ENCODE measurements at places on chromosomes 6 and 20.

- no peak for DNase-seq
Observed at GRCh38 chr20:5689463-5689862, 60.7 kb upstream of the SHLD1 start.

DNA sequence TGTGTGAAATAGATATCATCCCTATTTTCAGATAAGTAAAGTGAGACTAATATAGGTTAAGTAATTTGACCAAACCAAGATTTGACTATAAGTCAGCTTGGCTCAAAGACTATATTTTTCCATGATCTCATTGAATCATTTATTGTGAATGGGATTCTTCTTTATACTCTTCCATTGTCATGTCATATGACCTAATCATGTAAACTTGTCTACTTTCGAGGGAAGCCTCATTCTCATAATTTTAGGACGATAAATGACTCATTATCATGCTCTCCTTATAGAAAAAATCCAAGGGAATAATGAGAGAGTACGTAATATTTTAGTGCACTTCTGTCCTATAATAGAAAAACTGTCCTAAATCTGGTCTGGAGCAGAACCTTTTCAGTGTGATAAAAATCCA lies 40.9 kb upstream of the CCN6 start:
- no peak for DNase-seq

DNA sequence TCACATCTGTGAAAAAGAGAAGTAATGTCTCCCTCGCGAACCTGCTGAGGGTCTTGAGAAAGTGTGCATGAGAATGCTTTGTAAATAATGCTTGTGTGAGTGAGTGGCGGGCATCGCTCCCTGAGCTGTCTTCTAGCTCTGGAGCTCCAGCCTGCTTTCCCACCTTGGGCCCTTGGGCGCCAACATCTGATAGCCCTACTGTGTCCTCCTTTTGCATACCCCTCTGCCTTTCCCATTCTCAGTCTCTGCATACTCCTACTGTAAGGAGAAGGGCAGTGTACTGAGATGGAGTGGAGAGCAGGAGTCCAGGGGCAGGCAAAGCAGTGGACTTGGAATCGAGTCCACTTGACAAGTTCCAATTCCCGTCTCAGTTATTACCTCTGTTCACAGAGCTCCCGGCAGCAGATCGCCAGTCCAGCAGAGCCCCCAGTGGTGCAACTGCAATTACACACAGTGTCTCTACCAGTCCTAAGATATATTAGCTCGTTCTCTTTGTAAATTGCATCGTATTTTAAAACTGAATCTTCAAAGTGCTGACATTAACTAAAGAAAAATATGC lies 847 bp upstream of the NCR2 start:
- no peak for DNase-seq

- DNase-seq: no peak
Observed at GRCh38 chr6:144223686-144224085, 61.4 kb upstream of the UTRN start.

GRCh38 chr6:71727632-71728294 lies 158.6 kb upstream of the RIMS1 start:
- DNase-seq: no peak

DNA sequence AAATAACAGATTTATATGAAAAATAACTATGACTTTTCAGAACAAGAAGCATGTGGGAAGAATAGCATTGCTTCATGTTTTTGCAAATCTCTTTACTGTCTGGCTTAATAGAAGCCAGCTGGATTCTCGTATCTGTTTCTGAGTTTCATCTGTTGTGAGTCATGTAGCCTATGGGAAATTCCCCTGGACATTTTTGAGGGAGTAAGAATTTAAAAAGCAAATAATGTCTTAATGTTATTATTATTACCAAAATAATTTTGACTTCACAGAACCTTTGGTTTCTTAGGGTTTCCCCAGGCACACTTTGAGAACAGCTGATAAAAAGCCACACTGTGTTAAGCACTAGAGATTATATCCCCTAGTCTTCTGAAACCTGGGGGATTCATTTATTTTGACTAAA lies 75.8 kb downstream of the SYCP2L start:
- no peak for DNase-seq

GRCh38 chr6:38773338-38773737 lies 58.2 kb downstream of the DNAH8 start:
- DNase-seq: no peak

Data from hematopoietic multipotent progenitor cell treated with erythropoietin and hydrocortisone succinate and interleukin-3 and kit ligand, for 17 days (in vitro differentiated cells).